ENCODE measurements at places on chromosomes 11 and 22.

DNA sequence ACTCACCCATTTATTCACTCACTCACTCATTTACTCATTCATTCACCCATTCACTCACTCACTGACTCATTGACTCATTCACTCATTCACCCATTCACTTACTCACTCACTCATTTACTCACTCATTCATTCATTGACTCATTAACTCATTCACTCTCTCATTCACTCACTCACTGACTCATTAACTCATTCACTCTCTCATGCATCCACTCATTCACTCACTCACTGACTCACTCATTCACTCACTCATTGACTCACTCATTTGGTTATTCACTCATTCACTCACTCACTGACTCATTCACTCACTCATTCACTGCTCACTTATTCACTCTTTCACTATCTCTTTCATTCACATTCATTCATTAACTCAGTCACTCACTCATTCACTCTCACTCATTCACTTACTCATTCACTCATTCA lies 2.5 kb upstream of the MUC5AC start:
- DNase-seq, result no peak

GRCh38 chr11:118114266-118114665 lies 27.5 kb upstream of the SMIM35 start:
- DNase-seq, result no peak

- peak; percentile 46 for DNase-seq
Measured at GRCh38 chr11:117907276-117908108, 21.7 kb downstream of the TMPRSS13 start.

DNA sequence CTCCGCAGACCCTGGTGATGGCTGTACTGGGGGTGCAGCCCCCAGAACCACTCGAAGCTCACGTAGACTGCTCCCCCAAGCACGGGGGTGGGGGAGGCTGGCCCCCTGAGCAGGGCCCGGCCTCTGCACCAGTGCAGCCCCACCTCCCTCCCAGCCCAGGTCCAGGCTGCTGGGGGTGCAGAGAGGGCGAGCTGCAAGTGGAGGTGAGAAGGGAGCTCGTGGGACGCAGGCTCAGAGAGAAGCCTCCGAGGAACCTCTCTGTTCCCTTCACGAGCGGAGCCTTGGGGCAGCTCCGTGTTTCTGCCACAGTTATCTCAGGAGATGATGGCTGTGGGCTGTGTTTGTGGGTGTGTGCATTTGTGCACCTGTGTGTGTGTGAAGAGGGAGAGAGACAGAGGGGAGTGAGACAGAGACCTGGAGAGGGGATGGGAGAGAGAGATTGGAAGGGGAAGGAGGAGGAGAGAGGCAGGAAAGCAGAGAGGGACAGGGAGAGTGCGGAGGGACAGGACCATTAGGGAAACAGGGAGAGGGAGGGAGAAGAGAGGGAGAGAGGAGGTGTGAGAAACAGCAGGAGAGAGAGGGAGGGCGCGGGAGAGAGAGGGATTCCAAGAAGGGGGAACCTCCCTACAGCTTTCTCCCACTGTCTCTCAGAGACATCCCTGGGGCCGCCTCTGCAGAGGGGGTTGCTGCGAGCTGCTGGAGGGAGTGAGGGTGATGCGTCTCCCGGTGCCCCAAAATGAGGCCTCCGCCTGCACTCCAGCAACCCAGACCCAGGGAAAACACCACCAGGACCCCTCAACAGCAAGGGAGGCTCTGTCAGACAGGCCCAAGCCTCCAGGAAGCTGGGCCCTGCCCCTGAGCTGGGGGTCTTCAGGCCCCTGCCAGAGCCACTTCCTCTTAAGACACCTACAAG lies 1488.6 kb downstream of the BRD1 start:
- no peak for DNase-seq

DNA sequence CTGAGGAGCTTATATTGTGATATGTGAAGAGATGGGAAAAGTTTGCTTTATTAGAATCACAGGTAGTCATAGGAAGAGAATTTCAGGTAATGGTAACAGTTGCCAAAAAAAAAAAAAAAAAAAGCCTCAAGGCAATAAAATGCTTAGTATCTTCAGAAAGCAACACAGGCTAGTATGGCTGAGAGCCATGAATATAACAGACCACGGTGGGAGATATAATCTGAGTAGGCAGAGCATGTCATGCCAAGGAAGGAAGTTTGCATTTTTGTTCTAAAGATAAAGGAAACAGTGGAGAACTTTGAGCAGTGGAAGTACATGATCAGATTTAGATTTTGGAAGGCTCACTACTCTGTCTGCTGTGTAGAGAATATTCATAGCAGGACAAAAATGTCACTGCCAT lies 211.4 kb downstream of the ETS1 start:
- no peak for DNase-seq

- DNase-seq, result no peak
Measured at GRCh38 chr11:103183981-103184611, 74.9 kb downstream of the DYNC2H1 start.

DNA sequence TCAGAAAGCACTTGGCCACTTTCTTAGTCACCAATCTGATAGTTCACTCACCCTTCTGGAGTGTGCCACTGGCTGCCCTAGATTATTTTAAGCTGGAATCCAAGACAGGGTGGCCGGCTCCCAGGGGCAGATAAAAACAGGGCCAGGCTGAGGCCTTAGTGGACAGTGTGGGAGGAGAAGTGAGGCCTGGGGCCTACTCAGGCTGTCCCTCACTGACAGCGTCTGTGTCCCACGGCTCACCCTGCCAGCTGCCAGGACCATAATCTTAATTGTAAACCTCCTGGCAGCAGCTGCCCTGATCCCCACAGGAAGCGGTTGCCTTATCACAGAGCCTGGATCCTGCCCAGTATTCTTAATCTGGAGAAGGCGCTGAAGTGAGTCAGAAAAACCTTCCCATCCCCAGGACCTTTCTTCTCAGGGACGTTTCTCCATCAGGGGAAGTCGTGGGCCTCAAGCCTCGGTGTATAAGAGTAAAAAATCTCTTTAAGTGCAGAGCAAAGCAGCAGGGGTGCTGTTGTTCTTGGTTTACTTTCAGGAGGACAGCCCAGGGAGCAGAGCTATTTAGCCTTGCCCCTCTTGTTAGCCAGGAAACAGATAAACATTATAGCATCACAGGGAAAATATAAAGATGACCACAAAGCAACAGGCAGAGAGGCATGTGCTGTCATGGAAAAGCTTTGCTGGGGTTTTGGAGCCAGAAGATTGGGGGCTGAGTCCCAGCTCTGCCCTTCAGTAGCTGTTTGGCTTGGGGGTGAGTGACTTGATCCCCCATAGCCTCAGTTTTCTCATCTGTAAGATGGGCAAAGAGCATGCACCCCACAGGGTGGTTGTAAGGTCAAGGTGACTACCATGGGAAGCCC lies 39.6 kb downstream of the TSPAN18 start:
- DNase-seq, result no peak

- no peak for DNase-seq
Measured at GRCh38 chr11:107606141-107606540, 15.2 kb downstream of the ELMOD1 start.

DNA sequence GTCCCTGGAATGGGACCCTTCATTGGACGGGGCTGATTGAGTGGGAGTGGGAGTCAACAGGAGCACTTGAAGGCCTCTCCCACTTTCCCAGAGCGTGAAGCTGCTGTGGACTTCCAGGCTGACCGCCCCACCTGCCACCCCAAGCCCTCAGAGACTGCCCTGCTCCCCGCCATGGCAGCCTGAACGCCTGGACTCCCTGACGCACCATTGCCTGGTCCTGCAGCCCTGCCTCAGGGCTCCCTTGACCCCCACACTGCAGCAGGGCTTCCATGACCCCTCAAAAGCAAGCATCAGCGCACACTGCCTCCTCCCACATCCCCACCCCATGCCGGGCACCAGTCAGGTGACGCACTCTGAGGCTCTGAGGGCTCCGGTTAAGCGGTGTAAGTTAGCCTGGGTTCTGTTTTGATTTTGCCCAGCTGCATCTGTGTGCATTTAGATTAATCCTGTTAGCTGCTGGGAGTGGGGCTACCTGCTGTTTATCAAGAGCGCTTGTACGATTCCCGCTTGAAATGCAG lies 39.4 kb downstream of the TRIM29 start:
- DNase-seq, result no peak

DNA sequence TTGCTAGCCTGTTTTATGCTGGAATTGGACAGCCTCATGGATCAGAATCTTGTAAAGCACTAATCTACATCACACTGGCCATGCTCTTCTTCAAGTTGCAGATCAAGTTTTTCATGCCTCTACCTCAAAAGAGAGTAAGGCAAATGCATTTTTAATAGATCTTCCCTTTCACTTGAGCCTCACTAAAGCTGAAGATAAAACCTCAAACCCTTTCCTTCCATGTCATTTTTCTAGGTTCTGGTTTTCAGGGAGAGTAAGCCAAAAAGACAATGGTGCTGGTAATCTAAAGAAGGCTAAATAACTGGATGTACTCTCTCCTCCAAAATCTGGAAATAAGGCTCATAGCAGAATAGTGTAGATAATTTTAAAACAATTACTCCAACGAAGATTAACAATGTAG lies 28.3 kb downstream of the POU2AF1 start:
- no peak for DNase-seq

DNA sequence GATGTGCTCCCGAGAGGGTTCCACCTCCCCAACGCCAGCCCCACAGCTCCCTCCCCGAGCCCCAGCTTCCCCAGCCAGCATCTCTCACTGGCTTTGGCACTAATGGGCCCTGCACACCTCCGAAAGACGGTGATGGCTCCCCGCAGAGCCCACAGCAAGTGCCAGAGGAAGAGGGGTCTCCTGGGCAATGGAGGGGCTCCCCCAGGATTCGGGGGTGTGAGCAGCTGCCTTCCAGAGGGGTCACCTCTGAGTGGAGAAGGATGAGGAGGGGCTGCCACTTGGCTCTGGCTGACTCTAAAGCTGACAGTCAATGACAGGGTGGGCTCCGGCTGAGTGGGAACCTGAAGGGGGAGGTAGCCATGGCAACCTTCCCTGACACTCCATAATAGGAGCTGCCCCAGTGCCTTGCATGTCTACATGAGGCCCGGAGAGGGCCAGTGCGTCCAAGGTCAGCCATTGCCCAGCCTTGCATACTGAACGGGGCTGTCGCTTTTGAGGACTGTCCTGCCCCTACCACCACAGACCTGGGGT lies 98.6 kb upstream of the SYT13 start:
- DNase-seq, result no peak

DNA sequence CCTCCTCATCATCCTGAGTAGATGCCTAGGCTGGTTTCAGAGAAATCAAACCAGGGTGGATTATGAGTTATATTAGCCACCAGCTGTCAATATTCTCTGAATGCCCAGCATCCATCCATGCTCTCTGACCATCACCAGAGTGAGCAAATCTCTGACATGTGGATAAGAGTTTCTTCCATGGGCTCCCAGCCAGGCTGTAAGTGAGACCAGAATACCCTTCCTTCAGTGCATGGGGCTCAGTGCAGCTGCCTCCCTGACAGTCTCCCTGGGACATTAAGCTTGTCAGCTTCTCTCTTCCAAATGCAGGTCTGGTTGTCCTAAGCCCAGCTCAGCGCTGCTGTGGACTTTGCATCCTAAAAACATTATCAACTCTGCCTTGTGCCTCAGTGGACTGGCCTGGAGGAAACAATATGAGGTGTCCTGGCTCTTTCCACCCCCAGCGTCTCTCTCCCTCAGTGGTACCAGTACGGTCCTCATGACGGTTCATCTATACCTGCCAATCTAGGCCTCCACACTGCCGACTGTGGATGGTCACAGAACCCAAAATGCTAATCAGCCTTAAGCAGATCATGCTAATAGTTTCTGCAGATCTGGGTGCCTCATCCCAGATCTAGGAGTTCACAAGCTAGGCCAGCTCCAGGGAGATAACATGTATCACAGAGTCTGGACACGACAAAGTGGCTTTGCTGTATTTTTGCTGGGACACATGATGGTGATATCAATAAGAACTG lies 41.6 kb upstream of the PRAME start:
- no peak for DNase-seq

DNA sequence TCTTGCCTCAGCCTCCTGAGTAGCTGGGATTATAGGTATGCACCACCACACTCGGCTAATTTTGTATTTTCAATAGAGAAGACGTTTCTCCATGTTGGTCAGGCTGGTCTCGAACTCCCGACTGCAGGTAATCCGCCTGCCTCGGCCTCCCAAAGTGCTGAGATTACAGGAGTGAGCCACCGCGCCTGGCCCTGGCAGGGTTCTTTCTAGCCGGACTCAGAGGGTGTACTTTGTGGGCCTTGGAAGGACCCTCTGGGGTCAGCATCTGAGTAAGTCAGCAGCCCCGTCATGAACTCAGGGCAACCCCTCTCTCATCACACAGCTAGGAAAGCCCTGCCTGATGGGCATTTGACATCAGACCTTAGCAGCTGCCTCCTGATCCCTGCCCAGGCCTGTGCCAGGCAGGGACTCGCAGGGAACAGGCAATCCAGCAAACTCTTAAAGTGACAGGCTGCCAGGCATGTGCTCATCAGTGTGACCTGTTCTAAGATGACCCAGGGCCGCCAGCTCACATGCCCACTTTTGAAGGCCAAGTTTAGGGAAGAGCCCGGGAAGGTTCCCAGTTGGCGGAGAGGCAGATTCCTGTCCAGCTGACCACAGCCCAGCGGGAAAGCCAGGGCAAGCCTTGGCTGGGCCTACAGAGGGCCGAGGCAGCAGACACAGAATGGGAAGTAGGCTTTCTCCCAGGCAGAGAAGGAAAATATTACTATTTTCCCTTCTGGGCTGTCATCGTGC lies 92.9 kb downstream of the MORC2 start:
- no peak for DNase-seq

GRCh38 chr11:71388637-71389235 lies 59.5 kb downstream of the DHCR7 start:
- no peak for DNase-seq

DNA sequence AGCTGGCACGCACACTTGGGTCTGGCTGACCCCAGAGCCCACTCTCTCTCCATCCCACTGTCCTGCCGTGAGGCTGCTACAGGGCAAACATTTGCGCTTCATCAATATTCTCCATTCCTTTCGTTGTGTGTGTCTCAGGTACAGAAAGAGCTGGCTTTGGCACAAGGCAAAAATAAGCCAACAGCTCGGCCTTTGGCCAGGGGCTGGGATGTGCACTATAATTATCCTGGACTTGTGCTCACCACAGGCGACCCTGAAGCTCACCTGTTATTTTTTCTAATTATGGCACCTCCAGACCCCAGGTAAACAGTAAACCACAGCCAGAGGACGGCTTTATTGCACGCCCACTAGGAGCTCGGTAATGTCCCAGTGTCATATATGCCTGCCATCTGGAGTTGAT lies 10.9 kb downstream of the ZMAT5 start:
- DNase-seq, result no peak

DNA sequence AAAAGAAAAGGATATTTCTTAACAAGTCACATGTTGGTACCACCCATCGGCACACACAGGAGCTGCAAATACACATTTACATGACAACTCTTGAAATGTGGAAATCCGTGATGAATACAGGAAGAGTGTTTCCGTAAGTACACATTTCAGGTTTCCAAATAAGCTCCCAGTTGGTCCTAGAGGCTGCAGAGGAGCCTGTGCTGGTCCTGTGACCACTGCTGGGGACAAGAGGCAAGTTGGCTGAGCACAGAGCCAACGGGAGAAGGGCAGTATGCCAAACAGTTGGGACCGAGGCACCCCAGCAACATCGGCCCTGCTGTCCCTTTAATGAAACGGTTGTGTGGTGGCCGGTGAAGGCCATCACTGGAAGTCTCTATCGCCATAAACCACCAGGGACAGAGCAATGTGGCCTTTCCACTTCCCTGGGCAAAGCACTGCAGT lies 38.5 kb upstream of the ARFGAP3 start:
- no peak for DNase-seq

Measured in CD4-positive, alpha-beta T cell treated with Interleukin-6 for 4 hours (primary cell).